Stimulated activated naive CD4-positive, alpha-beta T cell (primary cell): ENCODE measurements at places on chromosomes 6 and 20.

DNA sequence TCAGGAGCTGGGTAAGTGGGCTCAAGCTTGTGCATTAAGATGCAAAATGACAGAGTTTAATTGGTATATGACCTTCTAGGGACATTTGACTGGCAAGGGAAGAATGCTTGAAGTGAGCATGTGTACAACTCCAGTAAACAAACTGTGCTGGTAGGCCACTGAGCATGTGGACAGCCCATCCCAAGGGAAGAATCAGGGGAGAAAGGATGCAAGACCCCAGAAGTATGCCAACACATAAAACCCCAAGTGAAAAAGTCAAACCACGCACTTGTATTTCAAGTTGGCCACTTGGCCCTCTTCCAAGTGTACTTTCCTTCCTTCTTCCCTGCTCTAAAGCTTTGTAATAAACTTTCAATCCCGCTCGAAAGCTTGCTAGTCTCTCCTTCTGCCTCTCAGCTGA, 10.4 kb upstream of the THBD start:
- no peak for DNase-seq

GRCh38 chr6:154907291-154907690, 87.8 kb upstream of the TIAM2 start:
- DNase-seq: no peak

DNA sequence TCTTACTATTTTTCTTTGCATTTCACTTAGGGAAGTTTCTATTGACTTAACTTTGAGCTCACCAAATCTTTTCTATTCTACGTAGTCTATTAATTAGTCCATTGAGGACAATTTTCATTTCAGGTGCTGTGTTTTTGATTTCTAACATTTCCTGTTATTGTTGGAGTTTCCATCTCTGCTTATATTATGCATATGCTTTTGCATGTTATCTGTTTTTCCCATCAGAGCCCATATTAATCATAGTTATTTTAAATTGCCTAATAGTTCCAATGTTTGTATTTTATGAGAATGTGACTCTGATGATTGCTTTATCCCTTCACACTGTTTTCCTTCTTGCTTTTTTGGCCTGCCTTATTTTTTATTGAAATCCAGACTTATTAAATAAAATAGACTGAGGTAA, 414.5 kb upstream of the OPRM1 start:
- no peak for DNase-seq

DNA sequence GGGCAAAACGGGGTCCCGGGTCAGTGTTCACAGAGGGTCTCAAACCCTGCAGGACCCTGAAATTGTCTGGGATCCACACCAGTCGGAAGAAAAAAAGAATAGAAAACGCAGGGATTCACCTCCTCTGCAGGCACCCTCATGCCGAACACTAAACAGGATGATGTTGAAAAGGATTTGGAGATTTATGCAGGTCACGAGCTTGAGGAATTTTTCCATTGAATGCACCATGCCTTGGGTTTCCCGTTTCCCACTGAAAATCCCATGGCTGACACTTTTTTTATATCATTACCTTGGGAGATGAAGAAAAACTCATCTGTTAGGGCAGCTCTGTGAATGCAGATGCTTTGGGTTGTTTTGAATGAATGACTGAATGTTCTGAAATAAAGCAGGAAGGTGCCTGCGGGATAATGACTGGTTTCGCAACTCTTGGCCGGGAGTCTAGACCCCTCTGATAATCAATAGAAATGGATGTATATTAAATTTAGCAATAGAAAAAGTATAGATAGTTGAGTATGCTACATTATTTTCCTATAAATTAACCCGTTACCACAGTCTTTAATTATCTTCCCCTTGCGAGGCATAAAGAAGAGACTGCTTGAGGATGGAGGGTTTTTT, 147.5 kb upstream of the AFDN start:
- no peak for DNase-seq

DNA sequence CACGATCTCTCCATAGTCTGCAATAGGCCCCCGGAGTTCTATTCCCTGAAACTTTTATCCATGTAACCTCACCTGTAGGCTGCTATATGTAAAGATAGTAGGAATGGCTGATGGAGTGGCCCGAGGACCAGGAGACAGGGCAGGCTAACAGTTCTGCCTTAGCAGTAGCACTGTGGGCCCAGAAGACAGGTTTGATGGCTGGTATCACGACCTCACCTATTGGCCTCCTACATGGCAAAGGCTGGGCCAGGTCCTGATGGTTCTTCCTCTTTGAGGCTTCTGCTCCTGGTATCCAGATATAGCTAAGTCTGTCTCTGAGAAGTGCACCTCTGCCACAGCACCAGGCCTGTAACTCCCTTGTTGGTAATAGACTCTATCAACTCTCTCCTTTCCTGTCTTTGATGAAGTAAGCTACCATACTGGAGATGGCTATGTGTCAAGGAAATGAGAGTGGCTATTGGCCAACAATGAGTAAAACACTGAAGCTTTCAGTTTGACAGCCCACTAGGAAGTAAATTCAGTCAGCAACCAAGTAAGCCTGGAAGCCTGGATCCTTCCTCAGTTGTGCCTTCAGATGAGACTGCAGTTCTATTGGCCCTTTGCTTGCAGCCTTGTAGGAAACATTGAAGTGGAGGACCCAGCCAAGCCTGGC, 5.7 kb downstream of the SPEF1 start:
- no peak for DNase-seq

DNA sequence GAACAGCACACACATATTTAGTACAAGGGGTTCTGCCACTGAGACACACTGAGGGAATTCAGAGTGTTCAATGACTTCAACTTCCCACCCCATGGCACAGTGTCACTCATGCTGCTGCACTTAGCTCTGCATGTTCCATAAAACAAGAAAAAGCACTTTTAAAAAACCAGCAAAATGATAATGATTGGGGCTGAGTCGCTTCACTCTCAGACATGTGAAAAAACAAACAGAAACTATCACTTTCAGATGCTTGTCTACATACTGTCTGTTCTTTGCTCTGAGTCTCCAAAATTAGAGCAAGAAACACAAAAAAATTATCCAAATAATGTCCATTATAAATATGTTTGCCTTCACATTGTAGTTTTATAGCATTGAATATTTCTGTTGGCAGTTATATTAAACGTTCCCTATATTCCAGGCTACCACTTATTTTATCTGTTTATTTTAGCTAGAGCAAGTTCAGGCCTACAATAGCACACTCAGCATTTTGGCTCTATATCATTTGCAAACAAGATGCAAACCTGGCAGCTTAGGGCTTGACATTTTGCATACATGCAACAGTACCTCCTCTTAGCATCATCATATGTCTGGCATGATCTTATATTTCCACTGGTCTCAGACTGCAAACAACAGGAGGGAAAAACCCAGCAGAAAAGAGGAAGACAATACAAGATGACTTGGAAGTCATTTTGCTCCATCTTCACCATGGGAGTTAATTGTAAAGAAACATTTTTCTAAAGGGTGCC, 398.8 kb downstream of the HACE1 start:
- no peak for DNase-seq

DNA sequence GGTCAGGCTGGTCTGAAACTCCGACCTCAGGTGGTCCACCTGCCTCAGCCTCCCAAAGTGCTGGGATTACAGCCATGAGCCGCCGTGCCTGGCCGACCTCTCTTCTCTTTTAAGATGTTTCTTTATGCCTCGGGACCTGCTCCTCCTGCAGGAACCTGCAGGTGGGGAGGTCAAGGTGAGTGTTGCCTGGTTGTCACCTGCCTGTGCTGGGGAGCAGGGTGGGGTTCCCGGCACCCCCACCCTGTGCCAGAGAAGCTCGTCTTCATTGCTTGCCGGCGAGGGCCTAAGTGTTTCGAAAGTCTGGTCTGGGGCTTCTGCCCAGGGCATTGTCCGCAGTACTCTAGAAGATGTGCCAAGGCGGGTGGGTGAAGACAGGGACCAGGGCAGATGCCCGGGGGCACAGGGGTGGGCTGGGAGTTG, 36.0 kb downstream of the SYNJ2 start:
- DNase-seq: no peak

- no peak for DNase-seq
These were observed 24.4 kb downstream of the SPDEF start for GRCh38 chr6:34531580-34532201.

GRCh38 chr6:21753241-21754108, 159.9 kb downstream of the SOX4 start:
- DNase-seq: no peak

GRCh38 chr6:167965592-167966539, 31.6 kb upstream of the KIF25 start:
- DNase-seq: no peak

GRCh38 chr6:37357860-37358259, 4.1 kb downstream of the RNF8 start:
- DNase-seq: no peak

DNA sequence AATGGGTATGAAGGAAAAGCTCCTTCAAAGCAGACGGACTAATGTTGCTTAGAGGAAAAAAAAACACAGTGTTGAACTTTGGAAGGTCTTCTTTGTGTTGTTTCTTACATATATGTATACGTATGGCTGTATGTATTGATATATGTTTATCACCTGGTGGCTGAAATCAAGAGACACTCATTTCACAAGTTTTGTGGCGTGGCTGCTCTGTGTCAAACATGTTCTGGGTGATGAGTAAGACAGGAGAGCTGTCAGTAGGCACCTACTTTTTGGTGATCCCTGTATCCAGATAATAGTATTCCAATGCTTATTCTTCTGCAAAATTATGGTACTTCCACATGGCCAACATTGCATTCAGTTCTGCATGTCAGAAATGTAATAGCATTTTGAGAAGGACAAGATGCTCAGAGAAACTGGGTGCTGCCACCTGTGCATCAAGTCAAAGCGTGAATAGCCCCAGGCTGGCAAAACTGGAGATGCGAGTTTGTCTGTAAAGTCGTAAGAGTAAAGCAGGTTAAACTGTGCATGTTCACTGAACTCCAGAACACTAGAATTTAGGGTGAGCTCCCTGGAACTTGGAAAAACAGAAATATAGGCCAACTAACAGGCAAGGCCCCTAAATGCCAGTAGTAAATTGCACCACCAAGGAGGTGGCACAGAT, 67.9 kb downstream of the ARMC2 start:
- DNase-seq: no peak

GRCh38 chr6:30610065-30610464, 7.0 kb downstream of the PPP1R10 start:
- DNase-seq: no peak

DNA sequence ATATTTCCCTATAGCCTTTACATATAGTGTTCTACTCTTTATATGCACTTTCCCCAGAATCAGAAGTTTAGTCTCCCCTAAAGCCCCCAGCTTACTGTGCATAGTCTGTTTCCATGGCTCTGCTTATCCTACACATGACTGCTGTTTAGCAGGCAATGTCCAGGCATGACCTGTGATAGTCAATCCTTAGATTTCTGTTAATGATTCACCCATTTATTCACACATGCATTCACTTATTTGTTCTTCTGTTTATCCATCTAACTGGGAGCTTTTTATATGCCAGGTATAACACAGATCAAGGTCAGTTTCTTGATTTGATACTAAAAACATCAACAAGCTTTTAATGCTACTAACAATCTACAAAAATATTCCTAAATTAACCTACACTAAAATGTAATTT, 300.8 kb downstream of the PHF3 start:
- no peak for DNase-seq

GRCh38 chr6:35463292-35463691, 4.9 kb upstream of the RPL10A start:
- no peak for DNase-seq

- no peak for DNase-seq
These were observed 58.5 kb downstream of the PRND start for GRCh38 chr20:4780245-4780644.

DNA sequence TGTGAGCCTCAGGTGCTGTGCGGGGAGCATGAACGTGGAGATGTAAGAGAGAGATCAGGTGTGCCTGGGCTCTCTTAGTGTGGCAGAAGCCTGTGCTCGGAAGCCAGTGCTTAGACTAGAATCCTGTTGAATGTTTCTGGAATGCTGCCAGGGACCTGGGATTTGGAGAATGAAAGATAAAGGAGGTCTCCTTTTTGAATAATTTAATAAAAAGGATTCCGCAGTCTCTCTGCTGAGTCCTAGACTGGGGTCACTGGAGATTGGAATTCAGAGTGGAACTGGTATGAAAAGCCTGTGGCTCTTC, 18.8 kb upstream of the EFCAB8 start:
- DNase-seq: no peak

GRCh38 chr20:57747861-57748481, 38.2 kb upstream of the PMEPA1 start:
- DNase-seq: no peak

DNA sequence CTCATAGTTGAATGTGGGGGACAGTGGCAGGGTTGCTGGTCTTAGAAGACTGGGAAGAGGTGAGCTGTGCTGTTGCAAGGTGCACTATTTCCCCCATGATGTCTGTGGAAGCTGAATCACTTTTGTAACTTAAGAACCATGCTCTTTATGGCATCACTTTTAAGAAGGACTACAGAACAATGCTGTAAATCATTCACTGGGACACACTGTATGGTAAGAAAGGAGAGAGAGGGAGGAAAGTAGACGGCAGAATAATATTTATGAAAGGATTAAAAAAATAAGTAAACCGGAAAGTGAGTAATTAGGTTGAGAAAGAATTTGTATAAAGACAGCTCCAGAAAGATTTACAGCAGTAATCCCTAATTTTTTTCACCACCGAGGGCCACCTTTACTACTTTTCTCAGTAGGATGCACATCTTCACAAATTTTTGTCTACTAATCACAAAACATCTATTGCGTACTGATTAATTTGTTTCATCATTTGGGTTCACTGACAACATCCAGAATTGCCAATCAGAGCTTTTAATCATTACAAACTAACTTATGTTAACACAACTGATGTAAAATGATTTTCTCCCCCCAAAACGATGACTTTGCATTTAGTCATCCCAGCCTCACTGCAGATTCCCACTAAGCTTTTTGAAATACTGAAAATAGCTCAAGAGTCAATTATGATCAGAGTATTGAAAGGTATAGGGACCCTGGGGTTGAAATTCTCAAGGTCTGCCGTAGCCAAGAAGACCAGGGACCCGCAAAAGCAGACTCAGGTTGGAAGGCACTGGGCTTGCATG, 560.7 kb upstream of the NOX3 start:
- no peak for DNase-seq

GRCh38 chr20:4728120-4728760, 6.5 kb downstream of the PRND start:
- DNase-seq: no peak

DNA sequence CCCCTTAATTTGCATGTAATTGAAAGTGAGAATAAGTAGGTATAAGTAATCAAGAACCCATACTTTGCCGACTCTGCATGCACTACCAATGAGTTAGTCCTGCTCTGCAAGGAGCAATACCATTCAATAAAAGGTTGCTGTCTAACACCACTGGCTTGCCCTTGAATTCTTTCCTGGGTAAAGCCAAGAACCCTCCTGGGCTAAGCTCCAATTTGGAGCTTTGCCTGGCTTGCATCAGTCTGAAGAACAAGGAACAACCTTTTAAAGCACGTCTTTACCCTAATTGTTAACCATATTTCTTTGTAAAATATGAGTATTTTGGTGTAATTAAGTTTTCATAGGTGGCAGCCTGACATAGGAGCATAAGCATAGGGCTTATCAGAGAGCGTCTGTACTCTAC, 367.7 kb downstream of the MEI4 start:
- DNase-seq: no peak

- DNase-seq: no peak
These were observed 332.5 kb downstream of the CD83 start for GRCh38 chr6:14450133-14450504.

GRCh38 chr6:130409418-130410100, 43.7 kb downstream of the TMEM200A start:
- no peak for DNase-seq
